Lower lobe of right lung (tissue), 2 donors: ENCODE measurements at places on chromosomes 11 and 22. TPM values are rescaled to one million over a fixed set of nuclear protein-coding genes. Genes with fewer than 3 reads are reported as not detected.

Gene IFITM10
- total RNA-seq = 9.2 TPM

Gene GGTLC2
- 2.7 TPM for total RNA-seq

Gene TKFC
- 35.0 TPM for total RNA-seq

Gene SLC22A12
- not detected for total RNA-seq

Gene MUC15
- 22.6 TPM for total RNA-seq

Gene DENND6B
- total RNA-seq = 14.4 TPM

Gene LARGE2
- total RNA-seq = 5.0 TPM

Gene TRPC6
- 13.9 TPM for total RNA-seq

Gene ACTN3
- total RNA-seq = 0.24 TPM

Gene KRTAP5-3
- not detected for total RNA-seq

Gene PGA4
- 0.83 TPM for total RNA-seq

Gene DNAJB7
- total RNA-seq = not detected

Gene NRXN2
- total RNA-seq = 1.7 TPM

DNA sequence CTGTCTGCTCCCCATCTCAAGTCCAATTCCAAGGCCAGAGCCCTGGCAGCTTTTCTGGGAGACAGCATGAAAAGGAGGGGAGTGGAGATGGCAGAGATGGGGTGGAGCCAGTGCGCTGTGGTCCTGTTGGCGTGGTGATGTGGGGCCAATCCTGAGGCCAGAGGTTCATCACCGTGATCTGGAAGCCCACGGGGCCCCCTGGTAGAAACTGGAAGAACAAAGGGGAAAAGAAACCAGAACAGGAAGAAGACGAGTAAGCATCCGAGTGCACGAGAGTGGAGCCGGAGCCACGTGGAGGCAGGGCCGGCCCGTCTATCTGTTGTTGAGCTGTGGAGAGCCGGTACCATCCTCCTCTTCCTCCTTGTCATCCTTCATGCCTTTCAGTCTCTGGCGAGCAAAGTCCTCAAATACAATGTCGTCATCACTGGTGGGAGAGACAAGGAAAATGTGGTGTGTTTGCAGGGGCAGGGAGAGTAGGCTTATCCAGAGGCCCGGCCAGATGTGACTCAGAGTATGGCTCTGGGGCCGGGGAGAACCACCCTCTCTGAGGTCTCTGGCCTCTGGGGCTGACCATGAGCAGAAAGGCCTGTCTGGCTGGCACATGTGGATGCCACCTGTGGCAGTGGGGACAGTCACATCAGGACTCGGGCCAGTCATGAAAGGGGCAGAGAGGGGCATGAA, 25.4 kb downstream of the TPBGL start:
- DNase-seq = peak; percentile 49

DNA sequence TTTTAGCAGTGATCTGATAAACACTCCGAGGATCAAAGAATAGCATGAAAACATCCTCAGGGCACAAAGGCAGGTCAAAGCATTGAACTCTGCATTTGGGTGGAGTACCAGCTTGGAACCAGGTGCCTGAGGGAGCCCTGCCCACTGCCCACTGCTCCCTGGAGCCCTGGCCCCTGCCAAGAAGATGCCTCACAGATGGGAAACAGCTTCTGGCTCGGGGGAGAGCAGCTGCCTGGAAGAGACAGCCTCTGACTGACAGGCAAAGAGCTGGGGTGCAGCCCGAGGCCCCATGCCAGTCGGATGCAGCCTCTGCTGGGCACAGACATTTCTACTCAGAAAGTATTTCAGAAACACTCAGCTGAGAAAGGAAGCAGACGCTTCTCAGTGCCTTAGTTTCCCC, 13.2 kb downstream of the LMO1 start:
- peak; percentile 19 for DNase-seq

DNA sequence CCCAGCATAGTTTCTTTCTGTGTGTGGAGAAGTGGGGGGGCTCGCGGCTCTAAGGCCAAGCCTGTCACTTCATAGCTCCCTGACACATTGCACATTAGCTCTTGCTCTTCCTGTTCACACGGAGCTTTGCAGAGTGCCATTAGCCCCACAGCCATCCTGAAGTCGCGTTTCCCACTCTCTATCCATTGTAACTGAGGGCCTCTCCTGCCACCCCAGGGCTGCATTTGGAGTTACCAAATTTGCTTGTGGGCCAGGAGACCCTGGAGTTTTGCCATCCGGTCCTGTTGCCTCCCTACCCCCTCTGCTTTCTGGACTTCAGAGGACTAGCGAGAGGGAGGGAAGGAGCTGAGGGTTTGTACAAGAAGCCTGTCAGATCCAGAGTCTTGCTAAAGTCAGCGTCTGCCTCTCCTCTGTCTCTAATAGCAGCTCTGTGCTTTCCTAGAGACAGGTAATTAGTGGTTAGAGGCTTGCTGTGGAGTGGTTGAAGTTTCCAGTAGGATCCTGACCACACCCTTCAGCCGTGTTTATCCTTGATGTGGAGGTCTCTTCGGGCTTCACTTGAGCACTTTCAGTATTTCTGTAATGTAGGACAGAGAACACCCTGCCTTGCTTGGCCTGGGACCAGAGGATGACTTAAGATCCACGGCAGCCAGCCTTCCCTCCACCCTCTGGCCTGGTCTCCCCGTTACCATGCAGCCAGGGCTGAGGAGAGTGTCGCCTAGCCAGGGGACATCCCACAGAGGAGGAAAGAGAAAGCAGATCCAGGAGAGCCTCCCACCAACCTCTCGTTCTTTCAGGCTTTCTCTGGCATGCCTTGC, 14.1 kb downstream of the DCPS start:
- DNase-seq = peak; percentile 68

DNA sequence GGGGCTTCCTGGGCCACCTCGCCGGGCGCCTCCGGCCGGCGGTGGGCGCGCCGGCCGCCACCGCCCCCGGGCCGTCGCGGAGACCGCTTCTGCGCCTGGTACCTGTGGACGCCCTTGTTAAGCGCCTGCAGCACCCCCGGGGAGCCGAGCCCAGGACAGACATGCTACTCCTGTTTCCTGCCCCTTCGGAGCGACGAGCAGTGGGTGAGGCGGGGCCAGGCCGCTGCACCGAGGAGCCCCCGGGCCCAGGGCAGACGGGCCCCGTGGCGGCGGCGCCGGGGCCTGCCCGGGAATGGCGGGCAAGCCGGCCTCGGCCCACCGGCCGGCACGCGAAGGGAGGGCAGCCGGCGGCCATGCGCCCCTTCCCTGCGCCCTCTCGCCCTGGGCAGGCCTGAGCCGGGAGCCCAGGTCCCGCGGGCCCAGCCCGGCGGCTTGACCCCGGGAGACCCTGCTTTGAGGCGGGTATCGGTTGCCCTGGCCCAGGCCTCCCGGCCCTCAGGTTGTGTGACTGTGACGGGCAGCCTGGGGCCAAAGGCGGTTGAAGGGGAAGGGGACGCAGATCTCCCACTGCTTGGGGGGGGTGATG, 789 bp upstream of the KDM2A start:
- DNase-seq = peak; percentile 69

DNA sequence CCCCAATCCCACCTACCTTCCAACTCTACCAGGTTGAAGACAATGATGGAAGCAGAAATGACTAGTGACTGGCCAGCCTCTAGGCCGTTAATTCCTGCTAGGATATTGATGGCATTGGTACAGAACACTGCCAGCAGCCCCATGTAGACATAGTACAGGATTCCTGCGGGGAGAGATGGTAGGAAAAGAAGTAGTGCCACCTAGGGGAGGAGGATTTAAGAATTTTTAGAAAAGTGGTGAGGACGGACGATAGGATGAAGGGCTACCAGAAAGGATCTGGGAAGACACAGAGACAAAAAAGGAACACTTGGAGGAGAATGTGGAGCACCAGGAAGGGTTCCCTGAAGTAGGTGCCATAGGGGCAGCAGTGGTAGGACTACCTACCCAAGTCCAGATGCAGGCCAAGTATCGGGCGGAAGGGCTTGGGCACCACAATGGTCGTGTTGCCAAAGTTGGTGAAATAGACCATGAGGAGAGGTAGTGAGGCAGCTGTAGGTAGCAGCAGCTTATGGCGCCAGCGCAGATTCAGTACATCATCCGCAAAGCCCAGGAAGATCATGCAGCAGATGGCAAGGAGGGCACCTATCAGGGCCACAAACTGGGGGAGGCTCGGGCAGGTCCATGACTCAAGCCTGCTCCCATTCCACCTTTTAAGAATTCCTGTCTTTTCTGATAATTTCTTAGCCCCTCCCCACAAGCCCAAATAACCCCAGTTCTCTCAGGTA, 1.2 kb downstream of the DPAGT1 start:
- no peak for DNase-seq

GRCh38 chr11:69357458-69358397, 63.8 kb downstream of the MYEOV start:
- peak; percentile 24 for DNase-seq

DNA sequence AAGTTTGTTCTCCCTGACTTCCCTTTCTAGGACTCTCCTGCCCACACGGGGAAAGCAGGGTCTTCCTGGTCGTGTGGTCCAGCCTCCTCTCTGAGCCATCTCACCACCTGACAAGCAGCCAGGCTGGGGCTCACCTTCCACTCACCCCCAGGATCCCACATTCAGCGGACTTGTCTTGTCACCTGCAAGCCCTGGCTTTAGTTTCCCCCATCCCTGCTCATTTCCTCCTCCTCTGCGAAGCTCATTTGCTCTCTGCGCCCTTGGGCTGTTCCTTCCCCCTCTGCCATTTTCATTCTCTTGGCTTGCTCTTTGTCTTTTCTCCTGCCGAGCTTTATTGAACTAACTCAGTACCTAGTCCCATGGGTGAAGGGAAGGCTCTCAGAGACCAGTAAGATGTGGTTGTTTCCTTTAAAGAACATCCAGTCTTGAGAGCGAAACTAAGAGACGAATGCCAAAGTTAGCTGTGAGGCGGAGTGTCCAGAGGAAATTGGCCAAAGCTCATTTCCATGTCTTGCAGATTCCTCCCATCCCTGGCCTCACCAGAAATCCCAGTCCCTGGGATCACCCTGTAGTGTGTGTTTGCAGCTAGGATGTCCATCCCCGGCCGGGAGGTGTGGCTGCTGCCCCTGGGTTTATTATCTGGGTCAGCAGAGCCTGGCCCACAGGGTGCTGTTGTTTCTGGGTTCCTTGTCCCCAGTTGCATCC, 2.0 kb downstream of the ST14 start:
- no peak for DNase-seq

DNA sequence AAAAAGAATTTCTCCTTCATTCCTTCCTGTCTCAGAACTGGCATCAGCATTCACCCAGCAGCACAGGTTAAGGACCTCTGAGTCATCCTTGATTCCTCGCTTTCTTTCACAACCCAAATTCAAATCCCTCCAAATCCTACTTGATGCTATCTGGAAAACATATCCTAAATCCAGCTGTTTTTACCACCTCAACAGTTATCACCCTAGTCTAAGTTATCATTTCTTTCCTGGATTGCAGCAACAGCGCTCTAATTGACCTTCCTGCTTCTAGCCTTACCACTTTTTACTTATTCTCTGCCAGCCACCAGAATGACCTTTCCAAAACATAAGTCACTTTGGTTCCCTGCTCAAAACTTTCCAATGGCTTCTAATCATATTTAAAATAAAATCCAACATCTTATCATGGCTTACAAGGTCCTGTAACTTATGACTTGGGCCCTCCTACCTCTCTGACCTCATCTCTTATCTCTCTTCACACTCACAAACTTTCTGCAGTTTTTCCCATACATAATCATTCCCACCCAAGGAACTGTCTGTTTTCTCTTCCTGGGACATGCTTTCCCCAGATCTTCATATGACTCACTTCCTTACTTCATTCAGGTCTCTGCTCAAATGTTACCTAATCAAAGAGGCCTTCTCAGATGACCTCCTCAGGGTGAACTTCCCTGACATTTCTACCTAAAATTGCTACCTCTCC, 119.4 kb downstream of the TTC28 start:
- DNase-seq = no peak

DNA sequence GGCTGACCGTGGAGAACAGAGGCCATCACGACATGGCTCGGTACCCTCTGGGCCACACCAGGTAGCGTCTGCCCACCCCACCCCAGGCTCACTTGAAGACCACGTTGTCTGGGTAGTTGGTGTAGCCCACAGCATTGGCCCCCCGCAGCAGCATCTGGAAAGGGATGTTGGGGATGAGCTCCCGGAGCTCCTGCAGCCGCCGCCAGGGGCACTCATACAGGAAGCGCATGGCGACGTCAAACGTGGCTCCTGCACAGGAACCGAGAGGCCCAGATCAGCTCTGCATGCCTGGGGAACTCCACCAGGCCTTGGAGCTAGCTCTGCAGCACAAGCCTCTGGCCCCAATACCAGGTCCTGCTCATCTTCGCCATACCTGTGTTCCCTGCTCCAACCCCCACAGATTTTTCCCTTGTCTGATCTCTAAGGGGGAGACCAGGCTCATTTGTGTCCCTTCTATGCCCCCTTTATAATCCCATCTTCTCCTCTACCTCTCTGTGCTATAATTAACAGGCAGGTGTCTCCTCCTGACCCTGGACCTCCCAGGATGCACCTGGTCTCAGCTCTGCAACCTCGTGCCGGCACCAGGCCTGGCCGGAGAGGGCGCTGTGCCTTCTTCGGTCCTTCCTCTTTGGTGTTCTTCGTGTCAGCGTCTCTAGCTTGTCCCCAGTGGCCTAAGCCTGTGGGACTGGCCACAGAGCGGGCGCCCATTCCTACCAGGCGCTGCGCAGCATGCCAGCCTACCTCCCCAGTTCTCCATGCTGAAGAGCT, 5.0 kb upstream of the LRFN4 start:
- peak; percentile 49 for DNase-seq

DNA sequence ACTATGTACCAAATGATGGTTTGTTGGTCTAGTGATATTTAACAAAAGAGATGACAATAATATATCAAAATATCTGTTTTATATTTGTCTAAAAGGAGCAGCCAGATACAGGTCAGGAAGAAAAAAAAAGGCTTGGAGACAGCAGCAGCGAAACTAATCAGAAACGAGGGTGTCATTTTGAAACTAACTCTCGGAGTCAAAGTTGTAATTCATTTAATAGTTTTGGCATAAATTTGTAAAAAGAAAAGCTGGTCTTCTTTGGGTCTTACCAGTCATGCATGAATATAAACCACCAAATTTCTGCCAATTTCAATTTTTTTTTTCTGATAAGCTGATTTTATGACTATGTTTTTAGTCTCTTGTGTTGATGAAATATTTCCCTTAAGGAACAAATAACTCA, 25.5 kb downstream of the NPAT start:
- no peak for DNase-seq

DNA sequence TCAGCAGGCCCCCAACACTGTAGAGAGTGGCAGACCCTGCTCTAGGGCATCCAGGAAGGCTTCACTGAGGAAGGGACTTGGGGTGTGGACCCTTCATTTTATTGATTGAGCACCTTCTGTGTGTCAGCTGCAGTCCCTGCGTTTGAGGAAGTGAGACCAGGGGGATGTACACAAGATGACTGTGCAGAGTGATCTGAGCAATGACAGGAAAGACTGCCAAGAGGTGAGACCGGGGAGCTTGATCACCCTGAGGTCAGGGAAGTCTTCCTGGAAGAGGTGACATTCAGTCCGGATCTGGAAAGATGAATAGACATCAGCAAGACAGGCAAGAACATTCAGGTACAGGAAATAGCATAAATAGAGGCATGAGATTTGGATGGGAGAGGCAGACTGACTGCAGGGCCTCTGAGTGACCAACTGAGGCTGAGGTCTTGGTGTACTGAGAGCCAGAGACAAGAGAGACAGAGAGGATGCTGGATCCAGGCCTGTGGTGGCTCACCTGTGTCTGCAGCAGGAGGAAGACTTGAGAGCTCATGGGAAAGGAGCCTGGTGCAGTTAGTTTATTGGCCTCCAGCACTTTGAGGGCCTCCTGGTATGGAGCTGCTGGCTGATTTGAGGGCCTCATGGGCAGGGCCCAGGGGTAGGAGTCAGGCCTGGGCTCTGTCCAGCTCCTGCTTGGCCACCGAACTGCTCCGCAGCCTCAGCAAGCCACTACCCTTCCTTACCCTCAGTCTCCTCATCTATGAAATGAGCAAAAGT, 5.2 kb downstream of the DGAT2 start:
- DNase-seq = peak; percentile 32
